Activated CD8-positive, alpha-beta memory T cell treated with anti-CD3 and anti-CD28 coated beads for 1 hour (primary cell): ENCODE measurements at places on chromosomes 7 and 10.
A peak's percentile ranks its signal among the peaks of the same experiment; 100 is the strongest.

- no peak for DNase-seq
Measured at GRCh38 chr7:3327655-3328054, 26.6 kb downstream of the SDK1 start.

- DNase-seq: no peak
Measured at GRCh38 chr10:131431978-131432690, 120.6 kb upstream of the TCERG1L start.

DNA sequence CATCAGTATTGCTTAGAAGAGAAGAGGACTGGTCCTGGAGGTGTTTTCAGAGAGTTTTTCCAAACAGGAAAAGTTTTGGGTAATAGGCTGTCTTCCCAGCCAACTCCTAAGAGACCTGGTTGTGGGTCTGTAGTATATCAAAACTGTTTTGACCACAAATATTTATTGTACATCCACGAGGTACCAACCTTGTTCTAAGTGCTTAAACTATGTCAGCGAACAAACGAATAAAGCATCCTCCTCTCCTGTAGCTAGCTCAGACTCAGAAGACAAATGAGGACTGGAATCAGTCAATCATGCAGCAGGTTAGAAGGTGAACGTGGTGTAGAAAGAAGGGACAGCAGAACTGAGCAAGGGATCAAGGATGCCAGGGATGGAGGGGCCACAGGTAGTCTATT, 61.6 kb upstream of the MKI67 start:
- DNase-seq: no peak

DNA sequence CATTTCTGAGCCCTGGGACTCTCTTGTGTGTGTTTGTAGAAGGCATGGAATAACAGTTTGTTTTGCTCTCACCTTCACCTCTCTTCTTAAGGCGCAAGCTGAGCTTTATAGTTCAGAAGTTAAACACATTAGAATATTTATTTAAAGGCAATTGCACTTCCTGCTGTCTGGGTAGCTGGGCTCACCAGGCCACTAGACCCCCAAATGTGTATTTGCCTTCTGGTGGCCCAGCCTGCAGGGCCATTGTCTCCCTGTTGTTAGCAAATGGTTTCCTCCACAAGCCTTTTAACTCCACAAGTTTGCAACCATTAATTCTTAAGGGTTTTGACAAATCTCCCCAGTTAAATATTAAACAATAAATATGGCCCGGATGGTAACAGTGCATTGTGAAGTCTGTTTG, 31.1 kb upstream of the NEUROD6 start:
- no peak for DNase-seq

DNA sequence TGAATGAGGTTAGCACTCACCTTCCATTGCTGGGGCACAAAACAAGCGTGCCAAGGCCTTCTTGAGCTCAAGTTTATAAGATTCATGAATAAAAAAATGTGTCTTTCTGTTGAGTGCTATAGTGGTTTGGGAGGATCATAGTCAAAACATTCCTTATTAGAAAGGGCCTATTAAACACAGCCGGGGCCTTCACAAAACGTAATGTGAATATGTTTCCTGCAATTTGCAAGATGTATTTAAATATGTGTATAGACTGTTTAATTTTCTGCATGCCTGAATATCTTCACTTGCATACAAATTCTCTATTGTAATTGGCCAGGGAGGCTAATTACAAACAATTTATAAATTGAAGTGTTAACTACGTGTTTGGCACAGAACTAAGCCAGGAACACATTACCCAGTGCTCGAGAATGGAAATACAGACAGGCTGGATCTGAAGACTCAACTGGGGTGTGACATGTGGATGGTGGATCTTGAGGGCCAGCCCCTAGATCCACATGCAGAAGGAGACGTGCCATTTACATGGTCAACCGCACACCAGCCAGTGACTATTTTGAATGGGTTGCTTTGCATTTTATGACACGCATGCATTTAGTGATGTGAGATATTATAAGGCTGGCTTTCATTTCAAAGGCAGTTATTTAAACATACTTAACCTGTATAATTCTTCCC, 31.3 kb downstream of the LYZL2 start:
- DNase-seq: no peak

DNA sequence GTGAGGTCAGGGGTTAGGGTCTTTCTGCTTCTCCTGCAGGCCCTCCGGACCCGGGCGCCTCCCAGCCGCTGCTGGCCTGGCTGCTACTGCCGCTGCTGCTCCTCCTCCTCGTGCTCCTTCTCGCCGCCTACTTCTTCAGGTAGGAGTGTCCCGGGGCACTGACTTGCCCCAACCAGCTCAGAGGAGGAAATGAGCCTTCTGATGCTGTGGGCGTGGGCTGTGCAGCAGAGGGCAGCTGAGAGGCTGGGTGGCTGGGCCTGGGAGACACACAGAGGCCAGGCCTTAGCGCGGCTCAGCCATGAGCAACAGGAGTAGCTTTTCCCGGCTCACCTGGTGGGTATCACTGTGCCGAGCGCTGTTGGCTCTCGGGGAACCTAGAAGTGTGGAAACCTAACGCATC, 78.9 kb downstream of the MKI67 start:
- DNase-seq: peak; percentile 68

GRCh38 chr10:114389426-114389825, 14.9 kb downstream of the AFAP1L2 start:
- no peak for DNase-seq
